ENCODE measurements at places on chromosomes 3 and 15.
A peak's percentile ranks its signal among the peaks of the same experiment; 100 is the strongest.

GRCh38 chr3:100796556-100796955, 87.3 kb downstream of the TFG start:
- DNase-seq, result no peak

DNA sequence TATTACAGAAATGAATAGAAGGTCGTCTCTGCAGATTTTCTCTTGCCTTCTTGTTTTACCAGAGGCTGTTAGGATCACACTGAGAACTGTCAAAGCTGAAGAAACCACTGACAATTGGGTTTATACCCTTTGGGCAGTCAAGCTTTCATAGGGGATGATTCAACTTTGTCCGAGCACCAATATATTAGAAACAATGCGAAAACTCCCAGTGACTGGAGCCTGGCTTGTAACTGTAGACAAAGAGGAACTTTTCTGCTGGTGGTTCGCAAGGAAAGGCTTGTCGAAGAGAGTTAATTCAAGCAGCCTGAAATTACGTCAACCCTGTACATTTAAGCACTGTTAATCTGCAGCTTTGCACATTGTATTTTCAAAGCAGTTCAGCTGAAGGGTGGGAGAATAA, 193.2 kb upstream of the ZNF385D start:
- DNase-seq, result no peak

- DNase-seq, result no peak
These were observed 155.1 kb upstream of the FRMD4B start for GRCh38 chr3:69540706-69541581.

DNA sequence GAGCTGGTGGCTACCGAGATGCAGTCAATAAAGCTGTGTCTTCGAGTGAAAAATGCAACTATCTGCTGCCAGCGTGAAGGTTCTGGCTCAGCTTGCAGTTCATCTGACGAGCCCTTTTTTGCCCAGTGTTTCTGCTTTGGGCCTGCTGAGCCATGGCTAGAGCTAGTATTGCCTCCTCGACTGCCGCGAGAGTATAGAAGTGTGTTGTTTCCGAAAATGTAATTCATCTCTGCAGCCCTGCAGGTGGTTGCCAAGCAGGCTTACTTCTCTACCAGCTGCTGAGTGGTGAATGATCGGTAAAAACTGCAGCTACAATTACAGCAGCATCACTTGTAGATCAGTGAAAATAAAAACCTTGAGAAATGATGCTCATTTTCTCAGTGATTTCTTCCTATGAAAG, 114.8 kb downstream of the DLG1 start:
- DNase-seq, result peak; percentile 45

DNA sequence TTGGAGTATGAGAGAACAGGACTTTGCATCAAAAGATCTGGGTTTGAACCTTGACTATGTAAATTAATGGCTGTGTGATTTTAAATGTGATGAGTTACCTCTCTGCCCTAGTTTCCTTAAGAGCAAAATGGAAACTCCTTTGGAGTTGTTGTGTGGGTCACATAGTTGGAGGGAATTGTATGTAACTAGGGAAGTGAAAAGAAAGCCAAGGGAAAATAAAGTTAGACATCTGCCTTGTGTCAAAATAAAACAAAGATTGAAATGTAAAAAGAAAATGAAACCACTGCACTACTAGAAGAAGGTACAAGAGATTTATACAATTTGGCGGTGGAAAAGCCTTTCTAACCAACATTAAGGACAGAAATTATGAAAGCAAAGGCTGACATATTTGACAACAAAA, 1.7 kb upstream of the EHD4 start:
- DNase-seq, result no peak

DNA sequence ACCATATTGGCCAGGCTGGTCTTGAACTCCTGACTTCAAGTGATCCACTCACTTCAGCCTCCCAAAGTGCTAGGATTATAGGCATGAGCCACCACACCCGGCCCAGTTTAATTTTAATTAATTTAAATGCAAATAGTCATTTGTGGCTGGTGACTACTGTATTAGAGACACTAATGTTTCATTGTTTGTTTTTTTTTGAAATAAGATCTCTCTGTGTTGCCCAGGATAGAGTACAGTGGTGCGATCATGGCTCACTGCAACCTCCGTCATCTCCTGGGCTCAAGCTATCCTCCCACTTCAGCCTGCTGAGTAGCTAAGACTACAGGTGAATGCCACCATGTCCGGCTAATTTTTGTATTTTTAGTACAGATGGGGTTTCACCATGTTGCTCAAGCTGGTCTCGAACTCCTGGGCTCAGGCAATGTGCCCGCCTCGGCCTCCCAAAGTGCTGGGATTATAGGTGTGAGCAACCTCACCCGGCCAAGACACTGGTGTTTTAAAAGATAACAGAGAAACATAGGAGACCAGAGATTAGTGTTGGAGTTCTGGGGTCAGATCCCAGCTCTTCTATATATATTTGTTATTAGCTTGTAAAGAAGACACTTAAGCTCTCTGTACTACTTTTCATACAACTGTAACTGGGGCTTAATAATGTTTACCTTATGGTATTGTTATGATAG, 34.5 kb upstream of the RAB11A start:
- no peak for DNase-seq

- DNase-seq, result no peak
These were observed 5.3 kb downstream of the PLA2G4D start for GRCh38 chr15:42088801-42089640.

DNA sequence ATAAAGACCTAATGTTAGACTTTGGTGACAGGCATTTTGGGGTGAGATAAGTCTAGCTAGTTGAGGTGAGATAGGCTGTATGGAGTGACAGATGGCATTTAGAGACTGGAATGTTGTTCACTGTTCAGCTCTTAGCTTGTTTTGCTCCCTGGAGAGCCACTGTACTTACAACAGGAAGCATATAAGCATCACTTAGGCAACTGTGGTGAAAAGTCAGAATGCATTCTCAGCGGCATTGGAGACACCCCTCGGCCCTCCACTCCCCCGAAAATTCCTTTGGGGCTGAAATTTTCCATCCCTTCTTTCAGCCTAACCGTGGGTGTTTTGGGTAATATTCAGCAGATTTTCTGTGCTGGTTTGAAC, 73.4 kb downstream of the SLCO3A1 start:
- DNase-seq, result no peak

GRCh38 chr3:149473357-149474249, 894 bp upstream of the TM4SF4 start:
- DNase-seq, result no peak

GRCh38 chr3:197224034-197224444, 74.4 kb downstream of the DLG1 start:
- no peak for DNase-seq

DNA sequence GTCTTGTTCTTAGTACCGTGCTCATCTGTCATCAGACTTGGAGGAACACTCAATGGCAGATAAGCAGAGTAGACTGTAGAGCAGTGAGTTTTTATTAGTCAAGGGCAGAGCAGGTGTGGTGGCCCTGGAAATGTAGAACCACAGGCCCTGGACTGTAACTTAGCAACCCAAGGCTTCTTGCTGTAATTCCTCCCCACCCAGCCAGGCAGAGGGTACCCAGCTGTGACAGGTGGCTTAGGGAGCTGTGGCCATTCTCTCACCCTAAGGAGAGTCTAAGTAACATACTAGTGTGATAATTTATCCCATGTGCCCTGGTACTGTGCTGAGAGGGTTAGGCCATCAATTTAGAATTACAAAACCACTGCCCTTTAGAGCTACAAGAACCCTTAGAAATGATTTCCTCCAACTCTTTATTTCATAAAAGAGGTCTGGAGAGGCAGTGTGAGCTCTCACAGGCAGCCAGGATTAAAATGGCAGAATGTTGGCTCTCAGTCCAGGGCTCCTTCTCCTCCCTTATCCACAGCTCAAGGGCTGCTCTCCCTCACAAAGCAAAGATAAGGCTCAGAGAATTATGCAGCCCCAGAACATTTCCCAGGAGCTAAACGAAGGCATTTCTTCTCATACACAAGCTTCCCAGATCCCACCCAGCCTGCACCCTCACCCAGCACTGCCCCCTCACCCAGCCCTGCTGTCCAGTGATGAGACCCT, 3.0 kb downstream of the POMGNT2 start:
- no peak for DNase-seq

GRCh38 chr3:1908651-1909445, 189.8 kb upstream of the CNTN4 start:
- no peak for DNase-seq

- no peak for DNase-seq
These were observed 6.5 kb upstream of the TNK2 start for GRCh38 chr3:195914648-195915473.

- DNase-seq, result no peak
These were observed 54.5 kb downstream of the SETD2 start for GRCh38 chr3:47109393-47109792.

DNA sequence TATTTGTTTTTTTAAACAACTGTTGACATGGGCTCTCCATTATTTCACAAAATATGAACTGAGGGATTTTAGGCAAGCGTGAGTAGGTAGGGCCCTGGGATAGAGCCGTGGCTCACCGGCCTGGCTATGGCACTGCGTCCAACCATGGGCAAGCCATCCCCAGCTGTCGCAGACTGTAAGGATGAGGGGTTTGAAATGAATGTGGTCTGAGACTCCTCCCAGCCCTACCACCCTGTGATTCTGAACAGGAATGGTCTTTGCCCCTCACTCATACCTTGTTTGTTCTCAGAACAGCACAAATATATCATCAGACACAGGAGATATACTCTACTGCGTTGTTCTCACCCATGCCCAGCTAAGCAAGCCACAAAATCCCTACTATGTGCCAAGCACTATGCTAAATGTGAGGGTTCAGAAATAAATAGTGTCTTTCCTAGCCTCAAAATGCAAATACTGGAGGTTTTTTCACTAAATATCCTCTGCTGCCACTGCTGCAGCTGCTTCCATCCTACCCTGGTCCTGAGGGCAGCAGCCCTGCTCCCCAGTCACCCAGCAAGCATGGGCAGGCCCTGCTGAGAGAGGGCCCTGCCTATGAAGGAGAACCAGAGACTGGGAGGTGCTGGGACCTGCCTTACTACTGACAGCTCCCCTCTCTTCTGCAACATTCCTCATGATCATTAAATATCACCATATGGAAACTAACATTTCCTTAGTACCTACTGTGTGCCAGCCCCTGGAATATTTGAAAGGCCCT, 102.8 kb downstream of the XXYLT1 start:
- no peak for DNase-seq

GRCh38 chr3:196546537-196546936, 21.8 kb downstream of the WDR53 start:
- no peak for DNase-seq

- DNase-seq, result no peak
These were observed 103.1 kb downstream of the TLE3 start for GRCh38 chr15:69994429-69995205.

DNA sequence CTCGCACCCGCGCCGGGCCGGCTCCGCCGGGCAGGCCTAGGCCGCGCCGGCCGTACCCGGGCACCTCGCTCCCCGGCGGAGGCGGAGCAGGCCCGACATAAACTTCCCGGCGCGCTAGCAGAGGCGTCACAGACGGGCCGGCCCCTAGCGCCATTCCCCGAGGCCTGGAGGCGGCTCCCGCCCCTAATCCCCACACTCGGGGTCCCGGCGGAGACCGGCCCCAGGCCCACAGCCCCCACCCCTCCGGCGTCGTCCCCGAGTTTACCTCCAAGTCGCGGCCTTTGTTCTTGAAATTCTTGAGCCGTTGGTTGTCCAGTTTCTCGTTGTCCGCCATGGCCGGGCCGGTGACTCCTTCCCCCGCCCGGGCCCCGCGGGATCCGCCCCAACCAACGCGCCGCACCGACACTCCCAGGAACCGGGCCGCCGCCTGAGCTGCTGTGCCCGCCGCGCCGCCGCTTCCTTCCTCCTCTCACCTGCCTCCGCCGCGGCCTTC, 376 bp downstream of the KPNA4 start:
- DNase-seq, result peak; percentile 61

- DNase-seq, result no peak
These were observed 41.4 kb upstream of the IL12A start for GRCh38 chr3:159947220-159947619.

DNA sequence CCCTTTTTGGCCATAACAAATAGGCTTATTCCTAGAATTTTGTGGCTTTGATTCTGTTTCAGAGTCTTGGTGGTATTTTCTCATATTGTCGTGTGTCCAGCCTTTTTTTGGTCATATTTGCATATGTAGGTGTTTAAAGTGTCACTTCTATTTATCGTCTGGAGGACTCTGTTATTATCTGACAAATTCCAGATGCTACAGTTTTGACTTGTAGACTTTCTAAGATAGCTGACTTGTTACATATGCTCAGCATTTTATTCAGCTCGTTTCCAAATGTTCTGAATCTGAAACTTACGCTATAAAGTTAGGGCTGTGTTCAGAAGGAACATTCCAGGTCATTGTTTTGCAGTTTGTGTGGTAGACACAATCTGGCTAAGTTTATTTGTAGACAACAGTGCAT, 1.9 kb downstream of the PPP4R2 start:
- no peak for DNase-seq

GRCh38 chr3:107242579-107242978, 134.7 kb upstream of the CCDC54 start:
- no peak for DNase-seq

- DNase-seq, result no peak
These were observed 474 bp downstream of the PRR23B start for GRCh38 chr3:139020036-139020867.

DNA sequence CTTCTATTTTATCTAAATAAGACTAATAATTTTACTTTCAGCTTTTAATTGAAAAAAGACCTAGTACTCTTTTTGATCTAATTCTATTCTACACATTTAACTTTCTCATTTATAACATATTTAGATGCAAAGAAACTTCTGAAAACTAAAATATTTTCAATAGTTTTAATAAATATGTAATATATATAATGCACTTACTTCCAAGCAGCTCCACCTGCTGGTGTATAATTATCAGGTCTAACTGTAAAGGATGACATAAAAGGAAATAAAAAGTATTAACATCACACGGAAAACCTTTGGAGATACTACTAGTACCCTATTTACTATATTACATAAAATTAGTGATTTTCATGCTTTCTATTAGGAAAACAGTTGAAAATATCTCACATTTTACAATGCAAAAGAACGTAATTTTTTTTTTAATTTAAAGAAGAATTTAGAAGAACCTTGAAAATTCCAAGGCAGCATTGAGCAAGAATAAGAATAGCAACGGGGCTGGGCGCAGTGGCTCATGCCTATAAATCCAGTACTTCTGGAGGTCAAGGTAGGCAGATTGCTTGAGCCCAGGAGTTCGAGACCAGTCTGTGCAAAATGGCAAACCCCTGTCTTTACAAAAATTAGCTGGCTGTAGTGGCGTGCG, 10.2 kb downstream of the PLSCR5 start:
- no peak for DNase-seq

- no peak for DNase-seq
These were observed 94.5 kb downstream of the IL20RB start for GRCh38 chr3:137052298-137052697.

GRCh38 chr15:91548549-91548948, 305.0 kb upstream of the SLCO3A1 start:
- DNase-seq, result no peak

Data from occipital lobe (tissue), 3 donors.